ENCODE measurements at places on chromosomes 4 and X. TPM values are rescaled to one million over a fixed set of nuclear protein-coding genes. Genes with fewer than 3 reads are reported as not detected.

Gene ZNF732
- not detected for total RNA-seq

Gene LUZP4
- total RNA-seq: not detected

Gene RTL5
- 2.2 TPM for total RNA-seq

Gene AMBN
- total RNA-seq: not detected

Gene GPR50
- total RNA-seq: 0.20 TPM

Gene MAGIX
- total RNA-seq: 3.3 TPM

Gene L1CAM
- 20.2 TPM for total RNA-seq
